ENCODE measurements at places on chromosomes 2 and 18.

DNA sequence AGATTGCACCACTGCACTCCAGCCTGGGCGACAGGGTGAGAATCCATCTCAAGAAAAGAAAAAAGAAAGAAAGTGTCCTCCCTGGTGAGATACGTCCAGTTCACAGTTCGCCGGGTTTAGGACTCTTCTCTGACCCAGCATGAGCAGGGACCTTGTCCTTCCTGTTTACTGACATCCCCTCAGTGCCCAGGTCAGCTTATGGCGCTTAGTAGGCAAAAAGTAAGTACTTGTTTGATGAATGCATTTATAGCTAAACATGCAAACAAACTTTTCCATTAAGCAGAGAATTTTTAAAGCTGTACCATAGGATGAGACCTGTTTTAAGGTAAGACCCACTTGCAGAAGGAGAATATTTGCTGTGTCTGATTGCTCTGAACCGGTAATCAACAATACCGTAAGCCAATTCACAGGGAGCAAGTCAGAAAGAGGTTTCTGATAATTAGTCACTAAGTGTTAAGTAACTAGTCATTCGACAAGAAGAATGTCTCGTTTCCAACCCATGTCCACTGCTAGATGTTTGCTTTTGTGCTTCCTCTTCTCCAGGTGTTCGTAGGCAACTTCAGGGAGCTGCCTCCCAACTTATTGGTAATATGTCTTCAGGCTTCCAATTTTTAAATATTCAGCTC is 40.0 kb downstream of the MOGAT1 start:
- DNase-seq, result no peak

DNA sequence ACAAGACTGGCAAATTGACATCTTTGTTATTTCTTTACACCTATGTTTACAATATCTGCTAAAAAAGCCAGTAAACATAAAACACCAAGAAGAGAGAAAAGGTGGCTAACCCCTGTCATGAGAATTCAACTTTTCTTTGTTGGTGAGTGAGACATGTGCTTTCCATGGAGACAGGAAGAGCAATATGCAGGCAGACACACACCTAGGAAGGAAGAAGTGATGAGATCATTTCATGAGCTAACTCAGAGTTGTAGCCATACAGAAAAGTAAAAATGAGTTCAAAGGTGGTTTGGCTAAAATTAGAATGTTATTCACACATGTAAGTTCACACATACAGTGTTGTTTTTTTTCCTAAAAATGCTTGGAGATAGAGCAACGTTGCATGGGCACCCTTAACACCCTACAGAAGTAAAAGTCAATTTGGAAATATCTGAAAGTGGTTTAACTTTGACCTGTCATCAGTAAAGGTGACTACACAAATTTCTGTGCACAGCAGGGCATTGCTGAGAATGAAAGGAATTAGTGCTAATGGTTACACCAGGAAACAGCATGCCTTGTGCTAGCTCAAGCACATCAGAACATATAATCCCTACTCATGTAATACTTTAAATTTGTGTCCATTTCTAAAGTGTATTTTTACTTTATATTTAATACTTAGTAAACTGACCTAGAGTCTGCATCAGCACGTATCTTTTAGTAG is 557.6 kb downstream of the CBLN2 start:
- DNase-seq, result no peak

GRCh38 chr2:17805166-17805565 is 11.1 kb upstream of the MSGN1 start:
- DNase-seq, result no peak

DNA sequence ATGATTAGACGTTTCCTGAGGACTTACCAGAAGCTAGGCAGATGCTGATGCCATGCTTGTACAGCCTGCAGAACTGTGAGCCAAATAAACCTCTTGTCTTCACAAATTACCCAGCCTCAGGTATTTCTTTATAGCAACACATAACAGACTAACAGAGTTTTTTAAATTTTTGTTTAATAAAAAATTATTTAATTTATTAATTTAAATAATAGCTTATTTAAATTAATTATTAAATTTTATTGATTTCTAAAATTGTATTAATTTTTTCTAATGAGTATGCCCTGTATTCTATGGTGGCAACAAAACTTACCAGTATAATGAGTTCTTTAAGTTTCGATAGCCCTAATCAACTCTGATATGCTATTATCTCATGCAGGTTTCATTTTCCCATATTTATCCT is 259.8 kb downstream of the IKZF2 start:
- DNase-seq, result no peak

DNA sequence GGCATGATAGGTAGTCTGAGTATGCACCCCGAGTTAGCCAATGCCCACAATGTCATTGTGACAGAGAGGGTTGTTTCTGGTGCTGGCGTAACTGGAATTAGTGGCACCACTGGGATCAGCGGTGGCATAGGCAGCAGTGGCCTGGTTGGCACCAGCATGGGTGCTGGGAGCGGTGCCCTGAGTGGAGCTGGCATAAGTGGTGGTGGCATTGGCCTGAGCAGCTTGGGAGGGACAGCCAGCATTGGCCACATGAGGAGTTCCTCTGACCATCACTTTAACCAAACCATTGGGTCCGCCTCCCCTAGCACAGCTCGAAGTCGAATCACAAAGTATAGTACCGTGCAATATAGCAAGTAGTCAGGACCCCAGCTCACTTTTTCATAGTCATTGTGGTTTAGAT is 21.6 kb upstream of the DSG4 start:
- no peak for DNase-seq

- DNase-seq, result no peak
These were observed 824 bp upstream of the VPS54 start for GRCh38 chr2:64019975-64020528.

DNA sequence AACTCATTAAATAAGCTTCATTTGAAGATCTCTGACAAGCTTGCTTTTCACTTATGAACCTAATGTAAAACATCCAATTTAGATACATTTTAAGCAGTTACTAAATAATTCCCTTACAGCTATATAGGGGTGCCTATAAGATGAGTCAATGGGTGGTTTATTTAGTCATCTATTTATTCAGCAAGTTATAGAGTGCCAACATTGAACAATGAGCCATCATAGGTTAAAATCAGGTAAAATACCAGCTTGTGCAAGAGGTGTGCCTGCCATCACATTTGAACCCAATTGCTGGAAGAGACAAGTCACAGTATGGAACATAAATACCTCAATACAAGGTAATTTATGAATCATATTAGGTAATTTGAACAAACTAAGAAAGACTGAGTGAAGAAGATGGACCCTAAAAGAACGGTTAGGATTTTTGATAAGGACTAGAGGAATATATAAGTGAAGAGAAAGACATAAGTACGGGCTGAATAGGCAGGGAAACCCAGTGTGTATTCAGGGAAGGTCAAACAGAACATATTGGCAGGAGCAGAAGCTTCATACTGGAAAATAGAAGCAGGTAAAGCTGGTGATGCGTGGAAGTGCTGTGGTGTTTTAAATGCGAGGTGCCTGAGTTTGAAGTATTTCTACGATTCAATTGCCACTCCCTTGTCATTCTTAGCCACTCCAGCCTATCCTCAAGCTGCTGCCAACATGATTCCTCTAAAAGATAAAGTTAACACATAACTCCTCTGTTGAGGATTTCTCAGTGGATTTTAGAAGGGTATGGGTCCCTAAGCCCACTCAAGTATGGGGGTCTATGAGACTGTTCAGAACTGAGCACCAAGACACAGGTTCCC is 18.9 kb upstream of the STAT4 start:
- DNase-seq, result no peak

- no peak for DNase-seq
These were observed 17.5 kb upstream of the RAB31 start for GRCh38 chr18:9690418-9691188.

- DNase-seq, result no peak
These were observed 11.5 kb downstream of the PPP1R7 start for GRCh38 chr2:241161646-241162281.

DNA sequence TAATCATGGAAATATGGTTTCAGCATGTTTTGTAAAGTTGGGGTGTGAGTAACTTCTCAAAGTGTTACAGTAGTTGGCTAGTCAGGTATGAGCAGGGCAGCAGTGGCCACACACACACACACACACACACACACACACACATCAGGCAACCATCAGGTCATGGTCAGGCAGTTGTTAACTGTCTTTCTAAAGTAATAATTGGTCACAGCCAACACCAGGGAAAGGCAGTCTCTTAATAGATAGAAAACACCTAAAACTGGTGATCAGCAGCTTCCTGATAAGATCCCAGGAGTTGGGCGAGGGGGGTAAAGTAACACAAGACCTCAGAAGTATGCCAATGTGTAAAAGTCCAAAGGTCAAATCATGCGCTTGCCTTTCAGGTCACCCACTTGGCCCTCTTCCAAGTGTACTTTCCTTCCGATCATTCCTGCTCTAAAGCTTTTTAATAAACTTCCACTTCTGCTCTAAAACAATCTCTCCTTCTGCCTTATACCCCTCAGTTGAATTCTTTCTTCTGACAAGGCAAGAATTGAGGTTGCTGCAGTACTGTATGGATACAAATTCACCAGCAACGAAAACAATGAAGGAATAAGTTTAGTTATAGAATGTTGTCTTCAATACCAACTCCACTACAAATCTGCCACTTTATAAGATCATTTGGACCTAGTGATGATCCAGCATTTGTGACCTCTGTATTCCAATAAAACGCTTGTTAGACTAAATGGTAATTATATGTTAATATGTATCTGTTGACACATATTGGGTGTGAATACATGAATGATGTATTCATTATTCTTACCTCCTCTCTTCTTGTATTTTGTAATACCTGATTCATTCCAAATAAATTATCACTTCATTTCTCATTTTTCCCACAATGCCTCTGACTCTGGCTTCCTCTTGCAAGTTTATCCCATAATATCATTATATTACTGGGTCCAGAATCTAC is 254.3 kb downstream of the METTL4 start:
- DNase-seq, result no peak

- no peak for DNase-seq
These were observed 62.8 kb downstream of the NBEAL1 start for GRCh38 chr2:203077451-203077850.

GRCh38 chr2:192585418-192585817 is 390.7 kb upstream of the TMEFF2 start:
- DNase-seq, result no peak

DNA sequence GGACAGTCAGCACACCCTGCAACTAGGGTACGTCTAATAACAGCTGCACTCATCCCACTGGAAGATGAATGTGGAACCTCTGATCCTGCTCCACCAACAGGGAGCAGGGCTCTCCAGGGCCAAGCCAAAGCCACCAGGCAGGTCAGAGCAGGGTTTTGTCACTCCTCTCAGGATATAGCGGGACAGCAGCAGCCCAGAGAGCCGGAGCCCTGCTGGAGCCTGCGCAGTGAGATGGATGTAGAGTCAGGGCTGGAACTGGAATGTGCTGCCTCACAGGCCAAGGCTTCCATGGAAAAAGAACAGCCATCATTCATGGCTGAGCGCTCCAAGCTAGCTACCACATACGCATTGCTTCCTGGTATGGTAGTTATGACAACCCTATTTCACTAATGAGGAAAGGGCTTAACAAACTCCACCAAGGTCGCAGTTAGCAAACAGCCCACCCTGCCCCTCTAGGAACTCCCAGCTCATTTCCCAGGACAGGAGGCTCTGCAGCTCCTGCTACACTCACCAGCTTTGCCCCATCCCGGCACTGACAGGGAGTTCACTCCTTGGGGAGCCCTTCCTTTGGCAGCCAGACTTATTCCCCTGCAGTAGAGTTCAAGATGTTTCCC is 85.2 kb downstream of the HS1BP3 start:
- DNase-seq, result no peak

DNA sequence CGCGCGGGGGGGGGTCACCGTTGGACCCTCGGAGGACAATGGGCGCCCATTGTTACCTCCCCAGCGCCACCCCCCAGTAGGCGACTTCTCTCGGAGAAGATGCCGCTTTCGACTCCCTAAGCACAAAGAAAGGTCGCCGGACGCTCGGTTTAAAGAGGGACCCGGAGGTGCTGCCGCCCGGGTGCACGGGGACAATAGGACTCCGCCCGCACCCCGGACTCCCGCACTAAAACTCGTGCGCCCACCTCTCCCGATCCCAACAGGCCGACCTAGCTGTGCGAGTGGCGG is 318 bp upstream of the CDC42EP3 start:
- DNase-seq, result no peak
